ENCODE measurements at places on chromosomes 2 and 18.
A peak's percentile ranks its signal among the peaks of the same experiment; 100 is the strongest.

DNA sequence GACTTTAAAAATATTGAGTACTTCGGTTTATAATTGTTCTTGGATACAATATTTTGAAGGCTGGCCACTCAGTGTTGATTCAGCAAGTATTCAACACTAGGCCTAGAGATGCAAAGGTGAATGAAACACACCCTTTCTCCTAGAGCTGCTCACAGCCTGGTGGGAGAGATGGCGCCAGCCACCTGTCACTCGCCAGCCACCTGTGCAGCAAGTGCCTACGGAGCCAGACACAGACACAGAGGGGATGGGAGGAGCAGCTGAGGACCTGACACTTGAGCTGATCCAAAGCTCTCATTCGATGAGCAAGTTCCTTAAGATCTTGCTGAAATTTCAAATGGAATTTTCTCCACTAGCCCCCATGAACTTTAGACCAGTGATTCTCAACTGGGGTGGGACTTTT, 151.1 kb upstream of the RIOK3 start:
- no peak for DNase-seq

DNA sequence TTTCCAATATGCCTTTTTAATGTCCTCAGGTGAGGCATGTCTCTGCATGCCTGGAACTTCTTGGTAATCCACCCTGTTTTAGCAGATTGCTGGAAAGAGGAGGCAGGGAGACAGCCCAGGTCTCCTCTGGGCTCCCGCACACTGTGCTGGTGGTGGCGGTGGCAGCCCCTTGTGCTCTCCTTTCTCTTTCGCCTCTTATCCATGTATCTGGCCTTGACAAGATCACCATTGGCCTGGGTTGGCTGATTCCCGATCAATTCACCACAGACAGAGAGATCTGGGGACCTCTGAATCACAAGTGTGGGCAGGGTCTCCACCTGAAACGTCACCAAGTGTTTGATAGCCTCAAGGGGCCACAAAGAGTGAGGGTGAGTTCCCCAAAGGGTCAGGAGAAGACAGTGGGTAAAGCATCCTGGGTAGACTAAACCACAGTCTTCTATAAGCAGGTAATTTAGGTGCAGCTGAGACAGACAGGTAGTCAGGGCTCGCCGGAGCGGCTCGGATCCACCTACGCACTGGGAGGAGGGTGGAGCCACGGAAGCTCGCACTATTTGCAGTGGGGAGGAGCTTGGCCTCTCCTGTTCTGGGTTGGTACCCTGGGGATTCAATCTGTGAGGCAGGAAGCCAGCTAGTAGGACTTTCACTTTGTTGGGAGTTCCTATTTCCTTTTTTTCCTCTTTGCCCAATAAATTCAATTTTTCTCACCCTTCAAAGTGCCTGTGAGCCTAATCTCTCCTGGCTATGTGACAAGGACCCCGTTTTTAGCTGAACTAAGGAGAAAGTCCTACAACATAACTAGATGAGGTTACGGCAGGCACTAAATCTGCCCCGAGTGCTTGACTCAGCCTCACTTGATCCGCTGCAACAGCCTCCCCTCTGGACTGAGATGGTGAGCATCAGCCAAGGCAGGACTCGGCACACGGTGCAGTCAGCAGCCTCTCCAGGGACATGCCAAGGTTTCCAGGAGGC, 57.6 kb downstream of the SLC4A3 start:
- peak; percentile 87 for DNase-seq

DNA sequence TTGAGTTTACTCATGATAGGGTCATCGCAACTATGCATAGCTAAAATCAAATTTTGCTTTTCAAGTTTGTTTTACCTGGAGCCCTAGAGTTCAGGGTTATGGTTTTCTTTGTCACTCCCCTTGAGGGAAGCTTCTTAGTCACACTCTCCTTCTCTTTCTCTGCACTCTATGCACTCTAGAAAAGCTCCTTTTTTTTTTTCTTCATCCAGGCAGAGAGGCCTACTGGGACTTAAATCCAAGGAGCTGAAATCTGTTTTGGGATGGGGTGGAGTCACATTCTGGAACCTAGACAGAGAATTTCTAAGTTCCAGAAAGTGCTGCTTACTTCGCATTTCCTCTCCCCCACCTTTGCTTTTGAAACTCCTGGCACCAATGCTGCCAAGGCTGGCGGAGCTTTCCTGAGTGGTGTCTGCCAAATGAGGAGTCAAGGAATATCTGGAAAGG, 19.1 kb upstream of the IL18R1 start:
- DNase-seq, result no peak

- peak; percentile 80 for DNase-seq
These were observed 6.1 kb upstream of the CASP8 start for GRCh38 chr2:201254081-201254730.

DNA sequence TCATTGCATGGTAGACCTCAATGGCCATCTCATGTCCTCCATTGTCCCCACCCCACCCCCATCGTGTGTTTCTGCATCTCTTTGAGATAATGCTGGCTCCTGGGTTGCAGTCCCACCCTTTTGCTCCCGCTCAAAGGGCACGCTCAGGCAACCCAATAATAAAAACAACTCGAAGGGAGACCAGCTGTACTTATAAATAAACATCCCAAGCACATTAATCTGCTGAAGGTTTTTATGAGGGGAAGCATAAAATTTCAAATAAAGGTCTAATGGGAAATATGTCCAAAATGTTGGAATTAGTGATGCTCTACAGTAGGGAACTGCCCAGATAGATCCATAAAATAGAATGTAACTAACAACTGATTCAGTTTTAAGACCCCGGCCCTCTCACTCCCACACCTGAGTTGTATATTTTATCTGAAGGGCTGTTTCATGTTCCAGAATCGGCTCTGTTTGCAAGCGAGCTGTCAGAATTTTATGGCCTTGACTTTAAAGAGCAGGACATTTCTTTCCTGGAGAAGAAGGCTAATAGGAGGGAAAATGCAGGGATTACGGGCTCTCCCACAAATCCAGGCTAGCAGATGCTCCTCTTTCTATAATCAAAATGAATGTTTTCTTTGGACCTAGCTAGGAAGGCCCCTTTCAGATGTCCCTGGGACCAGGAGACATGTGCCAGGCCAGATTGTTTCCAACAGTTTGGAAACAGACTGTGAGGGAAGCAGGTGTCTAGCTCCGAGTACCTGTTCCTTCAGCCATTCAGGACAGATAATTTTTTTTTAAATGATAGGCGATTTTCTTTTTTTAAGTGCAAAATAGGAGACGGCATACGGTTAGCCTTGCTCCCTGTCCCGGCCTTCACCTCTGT, 103.7 kb downstream of the APOB start:
- DNase-seq, result no peak

All from ELF-1 (cell line).